Peyer's patch (tissue), 4 donors: ENCODE measurements at places on chromosomes 13 and 19.

DNA sequence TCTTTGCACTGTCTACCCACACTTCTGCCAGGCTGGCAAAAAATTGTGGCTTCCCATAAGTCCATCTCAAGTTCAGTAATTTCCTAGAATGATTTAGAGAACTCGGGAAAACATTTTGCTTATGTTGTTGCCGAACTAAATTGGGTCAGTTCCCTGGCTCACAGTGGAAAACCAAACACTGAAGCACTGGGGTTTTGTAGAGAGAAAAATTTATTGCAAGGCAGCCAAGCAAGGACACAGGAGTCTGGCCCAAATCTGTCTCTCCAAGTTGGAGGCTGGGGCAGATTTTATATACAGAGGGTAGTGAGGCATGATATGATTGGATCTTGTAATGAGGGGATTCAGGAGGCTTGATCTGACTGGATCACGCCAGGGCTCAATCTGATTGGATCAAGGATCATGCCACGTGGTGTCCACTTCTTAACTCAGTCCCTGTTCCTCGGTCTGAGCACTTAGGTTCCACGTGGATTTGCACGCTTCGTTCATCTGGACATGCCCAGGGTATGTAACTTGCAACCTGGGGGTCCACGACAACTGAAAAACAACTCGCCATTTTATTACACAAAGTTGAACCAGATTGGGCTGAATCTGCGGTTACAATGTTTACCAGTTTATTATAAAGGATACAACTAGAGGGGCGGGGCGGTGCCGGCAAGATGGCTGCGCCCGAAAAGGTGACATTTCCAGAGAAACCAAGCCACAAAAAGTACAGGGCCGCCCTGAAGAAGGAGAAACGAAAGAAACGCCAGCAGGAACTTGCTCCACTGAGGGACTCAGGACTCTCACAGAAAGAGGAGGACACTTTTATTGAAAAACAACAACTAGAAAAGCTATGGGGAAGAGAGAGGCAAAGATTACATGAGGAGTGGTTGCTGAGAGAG is 7.3 kb downstream of the CD209 start:
- DNase-seq: no peak

GRCh38 chr19:40091205-40092129 is 724 bp upstream of the ZNF780A start:
- no peak for DNase-seq

- DNase-seq: peak; percentile 79
Observed at GRCh38 chr19:3047496-3048189, 14.7 kb downstream of the TLE5 start.

GRCh38 chr19:46812977-46813838 is 24.8 kb upstream of the SLC1A5 start:
- DNase-seq: no peak

DNA sequence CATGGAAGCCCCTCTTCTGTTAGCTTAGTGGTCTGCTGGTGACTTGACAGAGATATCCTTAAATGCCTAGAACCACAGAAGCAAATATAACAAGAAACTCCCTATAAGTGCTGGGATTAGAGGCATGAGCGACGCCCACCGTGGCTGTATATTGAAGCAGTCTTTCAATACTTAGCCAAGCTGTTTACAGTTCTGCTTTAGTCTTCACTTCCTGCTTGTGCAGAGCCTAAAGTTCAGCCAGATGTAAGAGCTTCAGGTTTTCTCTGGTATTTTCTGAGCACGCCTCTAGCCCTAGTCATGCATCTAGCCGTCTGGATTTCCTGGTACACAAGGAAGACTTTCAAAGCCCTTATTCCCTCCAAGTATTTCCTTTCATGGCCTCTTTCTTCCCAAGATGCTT is 28.5 kb downstream of the TRPM4 start:
- DNase-seq: no peak

- DNase-seq: no peak
Observed at GRCh38 chr13:94121686-94122085, 357.8 kb downstream of the DCT start.

GRCh38 chr19:51341976-51342580 is at the start of gene VSIG10L:
Gene VSIG10L, minus strand, starts transcription at chr19:51342139. Its CDS starts 15 bp downstream, at chr19:51342124.
- DNase-seq: no peak

DNA sequence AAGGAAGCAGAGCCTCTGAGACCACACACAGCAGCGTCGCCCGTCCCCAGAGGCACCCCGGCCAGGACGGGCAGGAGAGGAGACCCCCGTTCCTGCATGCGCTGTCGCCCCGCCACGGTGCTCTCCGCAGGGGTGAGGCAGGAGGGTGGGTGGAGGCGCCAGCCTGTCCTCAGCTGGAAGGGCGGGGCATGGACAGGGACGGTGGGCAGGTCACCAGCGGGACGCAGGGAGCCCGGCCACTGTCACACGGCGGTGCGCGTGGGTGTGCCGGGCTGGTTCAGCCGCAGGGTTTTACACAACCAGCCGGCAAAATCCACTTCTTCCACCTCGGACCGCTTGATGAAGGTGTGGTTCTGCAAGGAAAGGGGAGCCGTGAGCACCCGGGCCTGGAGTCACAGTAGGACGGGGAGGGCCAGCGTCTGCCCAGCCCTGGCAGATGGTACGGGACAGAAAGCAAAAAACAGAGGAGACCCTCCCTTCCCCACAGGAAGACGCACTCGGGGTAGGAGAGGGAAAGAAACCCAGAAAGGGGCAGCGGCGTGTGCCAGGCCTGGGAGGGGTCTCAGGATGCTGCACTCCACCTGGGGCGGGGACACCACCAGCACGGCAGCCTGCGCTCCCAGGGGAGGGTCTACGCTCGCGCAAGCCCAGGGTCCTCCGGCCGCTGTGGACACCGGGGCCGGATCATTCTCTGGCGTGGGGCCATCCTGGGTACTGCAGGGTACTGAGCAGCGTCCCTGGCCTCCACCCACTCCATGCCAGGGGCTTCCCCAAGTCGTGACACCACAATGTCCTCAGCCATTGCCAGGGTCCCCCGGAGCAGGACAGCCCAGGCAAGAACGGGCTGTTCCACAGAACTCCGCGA is 23.9 kb upstream of the ZBTB7A start:
- no peak for DNase-seq

GRCh38 chr19:42850981-42851717 is 28.4 kb downstream of the PSG1 start:
- DNase-seq: no peak
